ENCODE measurements at places on chromosomes 12 and 14.

- no peak for ATAC-seq
These were observed 107.0 kb downstream of the ATXN7L3B start for GRCh38 chr12:74644681-74645080.

DNA sequence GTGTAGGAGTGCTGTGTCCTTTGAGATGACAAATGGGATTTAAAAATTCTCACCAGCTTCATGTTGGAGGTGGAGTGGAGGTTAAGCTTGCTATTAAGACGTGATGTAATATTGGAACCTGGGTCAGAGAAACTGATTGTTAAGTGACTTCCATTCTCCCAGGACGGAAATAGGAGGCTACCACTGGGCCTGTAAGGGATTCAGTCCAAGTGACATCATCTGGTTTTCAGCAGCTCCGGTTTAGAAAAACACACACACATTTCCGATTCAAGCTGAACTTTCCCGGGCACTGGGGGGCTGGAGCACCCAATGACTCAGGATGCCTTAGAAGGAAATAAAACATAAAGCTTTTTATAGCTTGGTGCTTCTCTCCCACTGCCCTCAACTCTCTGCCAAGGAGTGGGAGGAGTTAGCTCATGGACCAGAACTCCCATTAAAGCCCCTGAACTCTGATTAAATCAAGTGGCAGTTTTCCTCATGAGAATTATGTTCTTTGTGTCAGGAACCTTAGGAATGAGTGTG is 12.4 kb downstream of the CALM1 start:
- ATAC-seq: peak; percentile 11

GRCh38 chr12:85392508-85392907 is 112.5 kb downstream of the ALX1 start:
- ATAC-seq: no peak

GRCh38 chr14:105411017-105411941 is 8.3 kb upstream of the MTA1 start:
- peak; percentile 61 for ATAC-seq

DNA sequence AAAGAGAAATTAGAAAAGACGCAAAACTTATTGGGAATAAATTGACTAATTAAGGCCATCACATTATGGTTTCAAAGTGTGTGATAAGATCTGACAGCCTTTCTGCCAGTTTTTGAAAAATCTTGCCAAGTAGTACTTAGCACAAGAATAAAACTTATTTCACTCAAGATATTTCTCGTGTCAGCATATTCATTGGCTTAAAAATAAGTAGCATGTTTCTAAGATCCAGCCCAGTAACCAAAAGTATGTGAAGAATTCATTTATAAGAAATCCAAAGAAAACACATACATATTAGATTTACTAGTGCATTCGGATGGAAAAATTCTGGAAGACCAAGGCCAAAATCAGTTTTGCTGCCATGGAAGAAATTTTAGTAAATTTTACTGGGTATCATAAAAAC is 1135.0 kb downstream of the GALC start:
- no peak for ATAC-seq

DNA sequence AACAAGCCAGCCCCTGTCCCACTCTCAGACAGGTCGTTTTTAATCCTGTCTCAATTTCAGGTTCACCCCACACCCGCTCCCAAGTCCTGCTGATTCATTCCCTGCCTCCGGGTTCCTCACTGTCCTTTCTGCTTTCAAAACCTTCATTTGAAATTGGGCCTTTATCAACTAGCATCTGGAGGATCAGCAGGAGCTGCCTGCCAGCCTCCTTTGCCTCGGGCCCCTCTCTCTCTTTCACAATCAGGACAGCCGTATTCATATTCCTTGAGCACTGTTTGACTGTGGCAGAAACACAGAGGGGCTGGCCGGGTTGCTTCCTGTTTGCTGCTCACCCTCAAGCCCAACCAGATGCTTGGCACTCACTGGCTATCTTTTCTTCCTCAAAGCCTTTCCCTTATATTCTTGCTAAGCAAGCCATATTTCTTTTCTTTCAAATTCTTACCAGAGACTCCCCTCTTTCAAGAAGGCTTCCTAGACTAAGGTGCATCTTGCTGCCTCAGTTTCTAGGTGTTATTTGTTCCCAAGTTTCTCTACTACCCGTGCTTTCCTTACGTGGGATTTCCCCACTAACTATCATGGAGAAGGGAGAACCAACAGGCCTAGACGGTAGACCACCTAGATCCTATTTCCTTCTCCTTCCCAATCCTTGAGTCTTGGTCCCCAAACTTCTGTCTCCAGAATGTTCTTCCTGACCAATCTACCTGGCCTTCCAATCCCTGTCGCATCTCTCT is 3.0 kb downstream of the GALNT6 start:
- ATAC-seq: no peak

DNA sequence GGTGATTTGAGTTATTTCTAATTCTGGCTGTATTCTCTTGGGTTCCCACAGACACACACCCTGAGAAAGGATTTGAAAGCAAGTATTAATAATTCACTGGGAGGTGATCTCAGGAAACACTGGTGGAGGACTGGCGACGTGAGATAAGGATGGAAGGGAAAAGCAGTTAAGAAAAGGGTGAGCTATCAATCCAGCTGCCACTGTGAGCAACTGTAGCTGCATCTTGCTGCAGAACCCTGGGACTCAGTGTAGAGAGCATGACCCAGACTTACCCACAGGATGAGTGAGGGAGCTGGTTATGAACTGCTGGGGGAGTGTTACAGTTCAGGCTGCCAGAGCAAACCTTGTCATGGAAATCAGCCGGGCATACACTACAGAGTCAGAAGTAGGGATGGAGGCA is 71.9 kb downstream of the RESF1 start:
- no peak for ATAC-seq

- no peak for ATAC-seq
These were observed 909.9 kb downstream of the NRXN3 start for GRCh38 chr14:79080040-79080439.

DNA sequence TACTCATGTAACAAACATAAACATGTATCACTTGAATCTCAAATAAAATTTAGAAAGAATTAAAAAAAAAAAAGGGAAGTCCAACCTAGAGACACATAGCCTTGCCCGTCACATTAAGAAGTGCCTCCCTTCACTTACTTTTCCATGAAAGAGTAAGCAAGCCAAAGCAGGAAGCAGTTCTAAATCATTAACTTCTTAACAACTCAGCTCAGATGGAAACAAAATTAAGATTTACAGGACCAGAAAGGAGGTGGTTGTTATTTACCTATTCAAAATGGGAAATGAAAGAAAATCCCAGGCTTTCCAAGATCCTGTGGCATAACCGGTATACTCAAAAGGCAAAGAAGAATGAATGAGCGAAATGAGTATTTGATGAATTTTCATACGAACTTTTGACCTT is 258.6 kb upstream of the DCN start:
- ATAC-seq: no peak

- ATAC-seq: no peak
These were observed 122.0 kb downstream of the TGFB3 start for GRCh38 chr14:75859746-75860145.

GRCh38 chr14:80988735-80989429 is 33.5 kb downstream of the TSHR start:
- peak; percentile 94 for ATAC-seq

DNA sequence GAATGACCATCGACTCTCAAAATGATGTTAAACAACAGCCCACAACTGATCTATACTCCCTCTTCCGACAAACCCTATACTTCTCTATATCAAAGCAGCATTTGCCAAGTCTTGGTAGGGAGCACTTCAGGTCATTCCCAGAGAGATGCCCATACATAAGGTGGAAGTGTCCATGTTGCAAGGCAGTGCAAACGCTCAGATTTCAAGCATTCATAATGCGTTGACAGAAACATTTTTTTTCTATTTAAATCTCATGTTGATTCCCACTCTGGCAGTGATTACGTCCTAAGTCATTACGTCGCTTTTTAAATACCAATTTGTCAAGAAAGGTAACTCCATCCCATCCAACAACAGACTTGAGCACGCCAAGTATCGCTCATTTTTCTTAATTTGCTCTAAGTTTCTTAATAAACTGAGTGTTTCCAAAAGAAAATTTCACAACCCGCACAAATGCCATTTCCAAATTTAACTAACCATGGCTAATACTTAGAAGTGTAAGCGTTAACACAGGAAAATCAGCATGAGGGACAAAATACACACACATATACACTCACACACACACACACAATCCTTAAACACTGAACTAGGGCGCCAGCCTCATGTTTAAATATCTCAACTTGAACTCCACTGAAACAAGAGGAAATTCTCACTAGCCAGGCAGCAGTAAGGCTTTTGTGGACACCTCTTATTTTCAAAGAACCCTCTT is 1.1 kb downstream of the GXYLT1 start:
- ATAC-seq: no peak

GRCh38 chr12:110577864-110578693 is 5.0 kb downstream of the PPTC7 start:
- peak; percentile 74 for ATAC-seq

DNA sequence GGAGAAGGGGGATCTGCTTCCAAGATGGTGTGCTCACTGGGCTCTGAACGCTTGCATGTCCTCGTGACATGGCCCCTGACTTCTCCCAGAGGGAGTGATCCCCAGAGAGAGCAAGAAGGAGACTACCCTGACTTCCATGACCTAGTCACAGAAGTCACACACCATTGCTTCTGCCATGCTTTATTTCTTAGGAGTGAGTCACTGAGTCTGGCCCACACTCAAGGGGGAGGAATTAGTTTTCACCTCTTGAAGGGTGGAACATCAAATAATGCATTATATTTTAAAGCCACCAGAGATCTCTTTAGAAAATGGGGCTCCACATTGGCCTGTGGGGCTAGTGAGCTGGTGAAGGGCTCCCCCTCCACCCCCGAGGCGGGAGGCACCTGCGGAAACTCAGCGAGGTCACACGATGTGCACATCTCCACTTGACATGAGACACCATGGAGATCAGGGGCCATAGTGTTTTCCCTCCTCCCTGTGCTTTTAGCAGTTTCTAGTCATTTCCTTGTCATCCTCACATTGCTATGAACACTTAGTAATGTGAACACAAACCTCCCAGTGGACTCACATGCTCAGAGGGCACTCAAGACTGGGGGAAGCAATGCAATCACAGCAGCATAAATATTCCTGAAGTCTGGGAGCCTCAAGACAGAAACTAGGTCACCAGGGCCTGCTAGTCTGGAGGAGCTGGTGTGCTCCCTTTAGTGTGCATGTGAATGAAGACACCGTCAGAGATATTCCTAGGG is 87.4 kb upstream of the FZD10 start:
- no peak for ATAC-seq

- ATAC-seq: no peak
These were observed 428.9 kb upstream of the ATXN7L3B start for GRCh38 chr12:74108729-74109128.

GRCh38 chr12:51549637-51550036 is 41.4 kb upstream of the SCN8A start:
- no peak for ATAC-seq

- ATAC-seq: no peak
These were observed 44.7 kb upstream of the ATP23 start for GRCh38 chr12:57896434-57897201.

DNA sequence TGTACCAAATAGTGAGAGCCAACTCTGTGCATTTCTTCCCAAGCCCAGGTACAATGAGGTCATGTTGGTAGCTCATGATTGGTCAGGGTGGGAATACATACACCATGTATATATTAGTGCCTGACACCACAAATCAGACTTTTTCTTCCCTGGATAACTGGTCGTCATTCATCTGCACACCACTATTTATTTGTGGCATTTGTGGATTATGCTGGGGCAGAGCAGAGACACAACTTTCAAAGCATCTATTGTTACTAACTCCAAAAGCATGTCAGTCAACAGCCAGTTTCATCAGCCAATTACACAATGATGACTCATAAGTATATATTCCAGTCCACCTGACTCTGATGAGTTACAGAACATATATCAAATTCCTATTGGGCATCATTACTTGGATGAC is 181.7 kb downstream of the ADAMTS20 start:
- no peak for ATAC-seq

DNA sequence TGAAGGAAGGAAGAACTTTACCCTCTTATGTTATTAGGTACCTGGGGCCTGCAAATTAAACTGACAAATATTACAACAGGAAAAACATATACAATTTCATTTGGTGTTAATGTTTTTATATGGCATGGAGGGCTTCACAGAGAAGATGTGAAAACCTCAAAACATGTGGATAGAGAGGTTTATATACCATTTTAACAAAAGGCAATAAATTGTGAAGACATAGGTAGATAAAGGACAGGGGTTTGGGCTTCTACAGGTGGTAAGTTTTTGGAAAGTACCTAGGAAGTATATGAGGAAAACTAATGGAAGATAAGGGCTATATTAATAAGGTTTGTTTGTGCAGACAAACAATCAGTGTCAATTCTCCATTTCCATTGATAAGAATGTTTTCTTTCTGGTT is 95.1 kb upstream of the ATF7IP start:
- no peak for ATAC-seq

DNA sequence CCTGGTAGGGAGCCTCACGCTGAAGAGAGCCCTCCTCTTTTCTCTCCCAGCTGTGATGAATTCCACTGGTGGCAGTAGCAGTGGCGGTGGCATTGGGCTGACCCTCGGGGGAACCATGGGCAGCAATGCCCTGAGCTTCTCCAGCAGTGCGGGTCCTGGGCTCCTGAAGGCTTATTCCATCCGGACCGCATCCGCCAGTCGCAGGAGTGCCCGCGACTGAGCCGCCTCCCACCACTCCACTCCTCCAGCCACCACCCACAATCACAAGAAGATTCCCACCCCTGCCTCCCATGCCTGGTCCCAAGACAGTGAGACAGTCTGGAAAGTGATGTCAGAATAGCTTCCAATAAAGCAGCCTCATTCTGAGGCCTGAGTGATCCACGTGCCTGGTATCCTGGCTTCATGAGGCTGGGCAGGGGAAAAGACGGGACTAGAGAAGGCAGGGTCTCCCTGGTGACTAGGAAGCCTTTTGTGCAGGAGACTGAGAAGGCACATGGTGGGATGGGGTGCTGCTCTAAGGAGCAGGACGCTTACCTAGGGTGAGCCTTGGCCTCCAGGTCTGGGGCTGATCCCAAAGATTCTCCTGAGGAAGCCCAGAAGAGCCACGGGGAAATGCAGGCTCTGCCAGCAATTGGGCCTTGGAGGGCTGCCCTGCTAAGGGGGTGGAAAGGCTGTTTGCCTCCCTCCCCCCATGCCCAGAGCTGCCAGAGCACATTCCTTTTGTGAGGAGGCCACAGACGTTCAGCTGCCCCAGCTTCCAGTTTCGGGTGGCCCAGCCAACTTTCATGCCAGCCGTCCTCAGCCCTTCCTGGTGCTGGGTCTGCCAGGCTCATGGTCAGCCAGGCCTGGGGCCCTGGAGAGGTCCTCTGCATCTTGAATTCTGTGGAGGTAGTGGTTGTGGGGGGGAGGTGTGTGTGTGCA is 15.8 kb downstream of the KRT7 start:
- no peak for ATAC-seq

- no peak for ATAC-seq
These were observed 334.4 kb downstream of the EMP1 start for GRCh38 chr12:13530966-13531365.

DNA sequence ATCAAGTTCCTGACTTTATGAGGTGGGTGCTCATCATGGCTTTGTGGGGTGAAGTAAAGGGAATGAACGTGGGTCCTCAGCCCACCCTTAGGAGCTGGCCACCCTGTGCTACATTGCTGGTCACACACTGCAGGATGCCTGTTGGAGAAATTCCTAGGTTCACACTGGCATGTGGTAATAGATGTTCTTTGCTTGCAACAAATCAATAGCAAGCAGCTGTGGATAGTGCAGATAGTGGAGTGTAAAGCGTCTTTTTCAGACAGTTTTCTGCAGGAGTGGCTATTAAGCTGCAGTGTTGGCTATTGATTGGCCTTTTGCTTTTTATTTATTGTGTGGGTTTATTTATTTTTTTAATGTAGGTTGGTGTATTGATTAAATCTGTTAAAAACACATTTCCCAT is 822.7 kb downstream of the NRXN3 start:
- no peak for ATAC-seq
